ENCODE measurements at places on chromosomes 2 and 18.

DNA sequence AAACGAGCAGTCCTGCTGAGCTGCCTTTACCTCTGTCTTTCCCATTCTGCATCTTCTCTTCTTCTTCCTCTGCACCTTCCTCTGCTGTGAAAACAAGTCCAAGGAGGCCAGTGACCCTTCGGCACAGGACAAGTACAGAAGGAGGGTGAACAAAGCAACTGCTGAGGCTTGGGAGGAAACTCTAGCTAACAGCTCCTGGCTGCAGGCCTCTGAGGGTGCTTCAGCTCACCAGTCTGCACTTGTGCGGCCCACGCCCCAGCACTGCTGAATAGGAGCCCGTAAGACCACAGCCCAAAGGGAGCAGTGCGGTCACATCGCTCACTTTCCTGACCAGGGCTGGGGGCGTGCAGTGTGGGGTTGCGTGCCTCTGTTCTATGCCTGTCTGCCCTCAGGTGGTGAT lies 42.1 kb upstream of the DNMT3A start:
- DNase-seq = no peak

DNA sequence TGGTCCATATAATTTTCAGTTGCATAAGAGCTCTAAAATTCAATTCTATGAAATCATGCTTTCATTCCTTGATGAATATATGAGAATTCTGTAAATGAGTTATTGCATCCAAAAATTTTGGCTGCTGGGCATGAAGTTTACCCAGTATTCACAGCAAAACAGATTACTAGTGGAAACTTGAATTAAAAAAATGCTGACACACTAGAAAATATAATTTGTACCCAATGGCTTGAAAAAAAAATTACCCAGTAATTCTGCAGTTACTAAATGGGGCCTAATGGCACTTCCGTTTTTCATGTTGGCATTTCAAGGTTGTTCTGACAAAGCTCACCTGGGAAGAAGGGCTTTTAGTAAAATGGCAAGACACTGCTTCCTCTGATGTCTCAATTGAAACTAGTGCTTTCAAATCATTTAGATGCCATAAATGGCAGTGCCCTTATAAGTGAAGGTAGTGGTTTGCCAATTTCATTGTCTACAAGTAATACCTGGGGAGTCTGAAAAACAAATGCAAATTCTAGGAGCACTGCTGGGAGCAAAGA lies 343.6 kb downstream of the TDRD15 start:
- no peak for DNase-seq

DNA sequence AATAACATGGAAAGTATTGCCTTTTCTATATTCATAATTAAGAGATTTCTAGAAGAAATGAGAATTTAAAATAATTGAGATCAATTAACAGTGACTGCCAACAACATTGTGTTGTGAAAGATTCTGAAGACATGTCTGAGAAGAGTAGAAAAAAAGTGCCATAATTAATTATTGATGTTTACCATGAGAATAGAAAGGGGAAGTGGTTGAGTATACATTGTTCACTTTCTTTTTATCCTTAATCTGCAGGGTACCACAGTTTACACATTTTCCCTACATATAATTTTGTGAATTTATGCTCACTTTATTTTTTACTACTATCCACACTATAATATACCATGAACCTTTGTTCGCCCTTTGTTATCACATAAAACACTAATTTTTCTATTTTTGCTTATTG lies 47.1 kb upstream of the UBE2E3 start:
- DNase-seq = no peak

GRCh38 chr2:42879913-42880737 lies 87.7 kb upstream of the HAAO start:
- no peak for DNase-seq

DNA sequence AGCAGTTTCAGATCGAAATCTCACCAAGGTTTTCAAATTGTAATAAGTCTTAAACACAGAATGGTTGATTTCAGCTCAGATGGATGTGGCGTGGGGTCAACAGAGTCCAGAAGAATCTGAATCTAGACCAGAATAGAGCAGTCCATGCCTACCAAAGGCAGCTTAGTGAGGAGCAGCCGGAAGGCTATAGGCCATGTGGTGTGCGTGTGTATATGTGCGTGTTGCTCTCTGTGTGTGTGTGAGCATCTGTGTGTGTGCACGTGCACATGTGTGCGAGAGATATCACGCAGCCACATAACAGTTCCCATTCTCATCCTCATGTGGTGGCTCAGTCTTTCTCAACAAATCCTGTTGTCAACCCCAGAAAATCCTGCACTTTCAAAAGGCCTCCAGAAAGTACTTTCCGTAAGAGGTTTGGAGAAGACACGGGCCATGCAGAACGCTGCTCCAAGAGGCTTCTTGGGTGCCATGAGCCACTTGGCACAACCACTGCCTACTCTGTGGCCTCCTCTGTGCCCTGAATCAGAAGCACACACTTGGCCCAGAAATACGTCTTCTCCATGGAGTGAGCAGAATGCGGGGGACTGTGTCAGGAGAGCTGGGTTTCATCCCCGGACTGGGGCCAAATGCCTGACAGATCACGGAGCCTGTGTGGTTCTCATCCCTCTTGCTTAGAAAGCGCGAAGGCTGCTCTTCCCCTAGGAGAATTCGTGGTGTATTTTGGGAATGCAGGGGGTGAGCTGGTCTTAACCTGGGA lies 67.3 kb downstream of the ACKR3 start:
- no peak for DNase-seq

DNA sequence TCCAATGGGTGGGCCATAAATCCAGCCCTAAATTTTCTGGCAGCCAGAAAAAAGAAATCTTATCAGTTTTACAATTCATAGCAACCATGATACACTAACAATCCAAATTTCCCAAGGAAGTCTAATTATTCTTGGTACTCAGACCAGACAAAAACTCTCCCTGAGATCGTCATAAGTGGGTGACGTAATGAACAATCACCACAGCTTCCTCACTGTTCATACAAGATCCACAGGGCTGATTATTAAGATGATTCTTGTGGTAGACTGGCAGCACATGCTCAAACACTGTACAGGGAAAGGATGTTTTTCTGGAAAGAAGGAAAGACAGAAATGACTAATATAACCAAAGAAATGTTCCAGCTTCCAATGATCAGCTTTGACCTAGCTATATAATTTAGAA lies 178.3 kb upstream of the CRIM1 start:
- no peak for DNase-seq

- no peak for DNase-seq
Observed at GRCh38 chr2:196274387-196274809, 103.0 kb upstream of the STK17B start.

DNA sequence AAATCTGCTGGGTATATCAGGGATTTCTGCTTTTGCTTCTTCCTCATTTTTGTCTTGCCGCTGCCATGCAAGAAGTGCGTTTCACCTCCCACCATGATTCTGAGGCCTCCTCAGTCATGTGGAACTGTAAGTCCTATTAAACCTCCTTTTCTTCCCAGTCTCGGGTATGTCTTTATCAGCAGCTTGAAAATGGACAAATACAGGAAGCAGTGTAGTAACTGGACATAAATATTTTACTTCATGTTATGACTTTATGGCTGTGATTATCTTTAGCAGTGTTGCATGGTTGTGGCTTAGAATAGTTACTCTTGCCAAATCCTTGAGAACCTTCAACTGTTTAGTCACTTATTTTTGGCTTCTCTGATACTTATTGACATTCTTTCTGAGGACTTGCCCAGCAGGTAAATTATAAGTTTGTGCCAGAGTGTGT lies 66.2 kb upstream of the DLX2 start:
- DNase-seq = no peak

- DNase-seq = no peak
Observed at GRCh38 chr2:81260320-81260719, 955.8 kb upstream of the LRRTM1 start.

DNA sequence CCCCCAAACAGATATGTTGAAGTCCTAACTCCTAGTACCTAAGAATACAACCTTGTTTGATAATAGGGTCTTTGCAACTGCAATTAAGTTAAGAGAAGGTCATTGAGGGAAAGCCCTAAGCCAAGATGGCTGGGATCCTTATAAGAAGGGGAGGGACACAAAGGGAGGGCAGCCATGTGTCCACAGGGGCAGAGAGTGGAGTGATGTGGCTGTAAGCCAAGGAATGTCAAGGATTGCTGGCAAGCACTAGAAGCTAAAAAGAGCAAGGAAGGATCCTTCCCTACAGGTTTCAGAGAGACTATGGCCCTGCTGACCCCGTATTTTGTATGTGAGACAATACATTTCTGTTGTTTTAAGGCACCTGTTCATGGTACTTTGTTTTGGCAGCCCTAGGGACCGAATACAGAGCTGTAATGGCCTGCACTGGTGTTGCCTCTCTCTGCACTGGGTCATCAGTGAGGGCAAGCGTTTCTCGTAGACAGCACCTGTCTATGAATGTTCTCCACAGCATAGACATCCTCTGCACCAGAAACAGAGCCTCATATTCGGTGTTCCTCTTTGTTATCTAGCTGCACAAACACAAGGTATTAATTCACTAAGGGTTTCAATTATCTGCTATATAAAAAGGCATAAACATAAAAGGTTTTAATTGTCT lies 75.4 kb upstream of the AQP4 start:
- no peak for DNase-seq

DNA sequence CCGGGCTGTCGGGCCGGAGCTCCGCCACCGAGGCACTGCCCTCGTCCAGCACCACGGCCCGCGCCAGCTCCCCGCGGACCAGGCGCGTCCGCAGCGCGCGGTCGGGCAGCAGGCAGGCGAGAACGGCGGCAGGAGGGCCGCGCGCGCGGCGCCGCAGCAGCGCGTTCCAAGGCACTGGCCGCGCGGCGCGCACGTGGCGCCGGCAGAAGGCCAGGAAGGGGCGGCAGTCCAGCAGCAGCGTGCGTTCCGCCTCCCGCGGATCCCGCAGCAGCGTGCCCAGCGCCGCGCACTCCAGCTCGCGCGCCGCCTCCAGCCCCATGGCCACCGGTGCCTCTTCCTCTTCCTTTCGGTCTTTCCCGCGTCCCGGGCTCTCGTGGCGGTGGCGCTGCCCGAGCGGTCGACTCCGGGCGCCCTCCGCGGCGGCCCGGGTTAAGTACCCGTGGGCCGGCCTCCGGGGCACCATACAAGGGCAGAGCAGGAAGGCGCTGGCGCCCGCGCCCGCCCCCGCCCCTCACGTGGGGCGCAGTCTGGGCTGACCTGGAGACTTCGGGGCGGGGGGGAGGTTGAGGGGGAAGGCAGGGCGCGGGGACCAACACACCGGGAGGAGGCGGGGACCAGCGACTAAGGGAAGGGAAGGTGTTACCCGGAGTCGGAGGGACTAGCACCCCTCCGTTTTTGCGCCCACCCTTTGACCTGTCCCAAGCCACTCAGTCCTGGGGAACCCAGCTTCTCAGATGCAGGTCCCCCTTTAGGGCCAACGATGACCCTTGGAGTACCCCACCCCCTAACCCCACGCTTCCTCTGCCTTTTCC lies at the start of gene DUSP2:
TSS of gene DUSP2 (minus strand) at position 405 of the 812 bp plus-strand sequence. CDS start at position 319, 86 bp downstream.
- DNase-seq = no peak

DNA sequence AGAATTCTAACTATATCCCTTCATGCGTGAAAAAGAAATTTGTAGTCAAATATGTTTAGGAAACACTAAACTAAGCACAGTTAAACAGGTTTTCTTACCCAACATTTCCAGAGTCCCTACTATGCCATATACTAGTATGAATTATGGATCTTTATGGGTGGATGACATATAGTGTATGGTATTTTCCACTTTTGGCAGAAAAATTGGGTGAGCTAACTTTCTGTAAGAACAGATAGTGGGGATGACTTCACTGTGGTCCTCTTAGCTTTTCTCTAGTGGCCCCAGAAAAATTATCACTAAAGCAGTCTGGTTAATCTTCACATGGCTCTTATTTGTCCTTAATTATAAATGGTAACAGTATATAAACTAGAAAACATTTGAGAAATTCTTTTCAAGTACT lies 240.0 kb upstream of the GULP1 start:
- DNase-seq = no peak
